ENCODE measurements at places on chromosomes 1 and 21.

DNA sequence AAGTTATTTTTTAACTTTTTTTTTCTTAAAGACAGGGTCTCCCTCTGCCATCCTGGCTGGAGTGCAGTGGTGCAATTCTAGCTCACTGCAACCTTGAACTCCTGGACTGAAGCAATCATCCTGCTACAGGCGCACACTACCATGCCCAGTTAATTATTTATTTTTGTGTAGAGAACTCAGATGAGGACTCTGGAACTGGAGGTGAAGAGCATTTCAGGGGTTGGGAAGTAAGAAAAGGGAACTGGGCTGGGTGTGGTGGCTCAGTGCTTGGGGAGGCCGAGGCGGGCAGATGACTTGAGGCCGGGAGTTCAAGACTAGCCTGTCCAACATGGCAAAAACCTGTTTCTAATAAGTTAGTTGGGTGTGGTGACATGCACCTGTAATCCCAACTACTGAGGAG lies 28.9 kb downstream of the SLC35F3 start:
- DNase-seq = no peak

GRCh38 chr1:8629241-8630091 lies 188.0 kb downstream of the RERE start:
- DNase-seq = no peak

DNA sequence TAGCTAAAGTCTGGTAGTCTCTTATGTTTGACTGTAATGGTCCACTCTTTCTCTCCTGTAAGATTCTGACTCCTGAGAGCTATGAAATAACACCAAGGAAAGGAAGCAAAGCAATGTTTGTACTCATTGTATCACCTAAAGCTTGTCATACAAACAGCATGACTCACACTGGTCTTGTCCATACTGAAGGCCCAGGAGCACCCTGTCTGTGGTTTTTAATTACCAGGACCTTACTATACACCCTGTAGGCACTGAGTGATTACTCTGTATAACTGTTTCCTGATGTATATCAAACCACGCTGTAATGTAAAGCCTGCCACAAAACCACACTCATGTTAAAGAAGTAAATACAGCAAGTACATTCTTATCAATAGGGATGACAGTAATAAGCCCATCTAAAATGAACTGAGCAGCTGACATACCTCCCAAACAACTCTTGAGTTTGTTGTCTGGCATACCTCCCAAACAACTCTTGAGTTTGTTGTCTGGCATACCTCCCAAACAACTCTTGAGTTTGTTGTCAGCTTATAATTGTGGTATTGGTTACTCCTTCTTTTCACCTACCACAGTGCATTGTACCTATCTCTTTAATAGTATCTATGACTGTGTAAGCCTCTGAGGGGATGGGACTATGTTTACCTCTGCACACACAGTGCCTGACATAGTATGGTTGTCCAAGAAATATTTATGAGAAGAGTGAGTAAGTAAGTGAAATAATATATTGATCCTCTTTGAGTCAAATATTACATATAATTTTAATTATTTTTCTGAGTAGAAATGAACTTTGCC lies 11.6 kb upstream of the TNFSF18 start:
- no peak for DNase-seq

DNA sequence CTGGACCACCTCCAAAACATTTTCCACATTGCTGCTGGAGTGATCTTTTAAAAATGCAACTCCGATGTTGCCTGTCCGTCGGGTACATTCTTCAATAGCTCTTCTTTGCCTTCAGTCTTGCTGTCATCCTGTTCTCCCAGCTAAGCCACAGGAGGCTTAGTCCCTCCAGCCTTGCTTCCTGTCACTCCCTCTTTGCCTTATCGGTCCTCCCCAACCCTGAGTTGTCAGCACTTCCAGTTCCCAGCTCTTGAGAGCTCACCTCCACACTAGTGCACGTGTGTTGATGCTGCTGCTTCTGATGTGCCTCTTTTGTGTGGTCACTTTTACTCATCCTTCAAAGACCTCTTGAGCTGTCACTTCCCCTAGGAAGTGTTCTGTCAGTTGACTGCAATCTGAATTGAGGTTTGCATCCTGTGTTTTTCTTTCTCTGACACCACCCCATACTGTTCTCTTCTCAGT lies 15.3 kb downstream of the UCK2 start:
- no peak for DNase-seq

GRCh38 chr1:204072931-204073836 lies at the start of gene SOX13:
SOX13 (plus strand) TSS chr1:204073115; CDS start chr1:204112916, 39,801 bp downstream.
- peak; percentile 84 for DNase-seq

DNA sequence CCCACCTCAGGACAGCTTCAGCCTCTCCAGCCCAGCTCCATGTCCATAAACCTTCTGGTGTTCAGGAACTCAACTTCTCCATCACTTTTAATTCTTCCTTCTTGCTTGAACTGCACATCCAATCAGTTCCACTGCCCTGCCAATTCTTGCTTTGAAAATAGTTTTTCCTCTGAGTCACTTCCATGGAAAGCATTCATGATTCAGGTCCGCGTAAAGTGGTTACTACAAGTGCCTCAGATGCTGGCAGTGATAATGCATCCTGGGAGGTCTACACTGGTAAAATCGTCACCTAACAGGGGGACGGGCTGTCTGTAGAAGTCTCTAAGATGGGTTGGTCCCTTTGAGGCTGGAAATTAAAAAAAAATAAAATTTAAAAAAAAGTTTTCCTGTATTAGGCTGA lies 25.9 kb upstream of the RCAN1 start:
- no peak for DNase-seq

- DNase-seq = no peak
Observed at GRCh38 chr1:160149716-160150115, 1.7 kb upstream of the ATP1A4 start.

- no peak for DNase-seq
Observed at GRCh38 chr1:15820478-15820877, 13.0 kb upstream of the UQCRHL start.

DNA sequence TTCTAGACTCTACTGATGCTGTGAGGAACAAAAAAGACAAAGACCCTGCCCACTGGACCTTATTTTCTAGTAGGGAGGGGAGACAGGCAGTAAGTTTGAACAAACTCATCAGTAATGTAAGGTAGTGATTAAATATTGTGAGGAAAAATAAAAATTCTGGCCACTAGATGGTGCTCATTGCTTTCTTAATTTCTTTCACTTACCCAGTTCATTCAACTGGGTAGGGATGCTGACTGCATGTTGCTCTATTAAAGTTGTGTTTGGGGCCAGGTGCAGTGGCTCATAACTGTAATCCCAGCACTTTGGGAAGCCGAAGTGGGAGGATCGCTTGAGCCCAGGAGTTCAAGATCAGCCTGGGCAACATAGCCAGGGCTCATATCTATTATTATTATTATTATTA lies 6.3 kb upstream of the KYAT3 start:
- no peak for DNase-seq

- DNase-seq = no peak
Observed at GRCh38 chr1:24896596-24897262, 33.3 kb downstream of the RUNX3 start.

Measured in WTC11 (cell line).